ENCODE measurements at places on chromosomes 4 and X.

GRCh38 chr4:25233194-25233593 is 639 bp upstream of the PI4K2B start:
- no peak for DNase-seq

DNA sequence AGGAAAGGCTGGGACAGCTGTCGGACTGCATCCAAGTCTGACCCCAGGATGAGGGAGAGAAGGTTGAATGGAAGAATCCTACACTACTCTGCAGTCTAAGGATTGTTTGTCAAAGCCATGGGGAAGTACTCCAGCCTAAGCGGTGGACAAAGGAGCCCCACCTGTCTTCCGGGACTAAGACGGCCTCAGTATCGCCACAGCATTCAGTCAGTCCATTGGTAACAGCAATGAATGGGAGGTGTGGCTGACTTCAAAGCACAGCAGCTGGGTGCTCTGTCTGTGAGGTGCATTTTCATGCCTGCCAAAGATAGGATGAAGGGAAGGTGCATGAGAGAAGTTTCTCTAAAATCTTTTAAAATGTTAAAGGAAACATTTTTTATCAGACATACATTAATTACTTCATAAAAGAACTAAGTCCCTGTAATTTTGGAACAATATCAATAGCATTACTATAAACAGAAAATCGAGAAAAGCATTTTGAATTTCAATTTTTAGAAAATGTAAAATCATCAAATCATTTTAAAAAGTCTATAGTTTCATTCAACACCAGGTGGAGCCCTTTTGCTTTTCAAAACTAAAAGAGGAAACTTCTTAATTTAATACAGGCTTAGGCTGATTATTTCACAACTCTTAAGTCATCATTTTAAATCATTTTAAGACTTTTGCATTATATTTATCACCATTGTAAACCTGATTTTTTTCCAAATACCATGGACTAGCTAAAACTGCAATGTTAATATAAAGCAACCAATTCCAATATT is 27.6 kb upstream of the INTU start:
- DNase-seq: no peak

- no peak for DNase-seq
Observed at GRCh38 chrX:10045327-10046000, 78.3 kb downstream of the CLDN34 start.

DNA sequence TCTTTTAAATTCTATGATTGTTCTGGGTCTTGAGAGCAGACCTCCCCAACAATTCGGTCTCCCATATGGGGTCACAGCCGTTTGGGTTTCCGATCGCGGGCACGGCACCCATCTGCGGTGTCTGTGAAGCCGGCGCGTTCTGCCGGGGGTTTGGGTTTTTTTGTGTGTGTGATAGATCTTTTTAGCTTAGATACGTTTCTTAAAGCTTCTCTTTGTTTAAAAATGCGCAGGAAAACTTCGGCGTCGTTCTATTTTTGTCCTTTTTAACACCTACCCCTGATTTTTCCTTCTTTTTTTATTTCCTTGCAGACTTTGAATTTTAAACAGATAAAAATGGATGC is 34.2 kb downstream of the TBC1D14 start:
- DNase-seq: no peak

DNA sequence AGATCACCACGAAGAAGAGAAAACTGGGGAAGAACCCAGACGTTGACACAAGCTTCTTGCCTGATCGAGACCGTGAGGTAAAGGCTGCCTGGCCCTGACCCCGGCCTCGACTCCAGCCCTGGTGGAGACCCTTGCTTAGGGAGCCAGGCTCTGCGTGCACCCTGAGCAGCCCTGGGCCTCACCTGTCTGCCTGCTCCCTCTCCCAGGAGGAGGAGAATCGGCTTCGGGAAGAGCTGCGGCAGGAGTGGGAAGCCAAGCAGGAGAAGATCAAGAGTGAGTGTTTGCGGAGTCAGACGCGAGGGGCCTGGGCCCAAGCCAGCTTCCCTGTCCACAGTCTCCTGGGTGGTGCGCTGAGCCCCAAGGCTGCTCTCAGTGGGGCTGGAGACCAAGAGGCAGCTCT is 4.5 kb downstream of the FAM50A start:
- no peak for DNase-seq

DNA sequence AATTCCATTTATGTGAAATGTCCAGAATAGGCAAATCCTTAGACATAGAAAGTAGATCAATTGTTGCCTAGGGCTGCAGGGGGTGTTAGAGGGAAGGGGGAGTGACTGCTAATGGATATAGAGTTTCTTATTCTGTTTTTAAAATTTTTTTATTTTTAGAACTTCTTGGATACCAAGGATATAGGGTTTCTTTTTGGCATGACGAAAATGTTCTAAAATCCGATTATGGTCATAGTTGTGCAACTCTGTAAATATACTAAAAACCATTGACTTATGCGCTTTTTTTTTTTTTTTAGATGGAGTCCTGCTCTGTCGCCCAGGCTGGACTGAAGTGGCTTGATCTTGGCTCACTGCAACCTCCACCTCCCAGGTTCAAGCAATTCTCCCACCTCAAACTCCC is 125.2 kb upstream of the USP9X start:
- DNase-seq: no peak

DNA sequence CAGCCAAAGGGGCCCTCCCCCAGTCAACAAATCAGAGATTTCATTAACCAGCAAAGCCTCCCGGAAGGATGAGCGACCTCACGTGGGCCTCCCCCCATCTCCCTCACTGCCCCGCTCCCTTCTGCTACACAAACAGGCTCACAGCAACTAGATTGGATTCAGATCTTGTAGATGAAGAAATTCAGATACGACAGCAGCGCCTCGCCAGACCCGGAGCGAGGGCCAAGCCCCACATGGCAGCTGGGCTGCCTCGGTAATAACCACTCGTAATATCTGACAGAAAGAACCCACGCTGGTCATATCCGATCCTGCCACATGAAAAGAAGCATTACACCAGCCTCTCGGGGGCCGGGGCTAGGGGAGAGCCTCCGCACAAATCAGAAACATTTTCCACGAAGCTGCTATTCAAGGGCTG is 581.3 kb downstream of the BCOR start:
- DNase-seq: no peak

All from GM12891 (cell line).